Prostate gland (tissue), 2 donors: ENCODE measurements at places on chromosomes 6 and 20. TPM values are rescaled to one million over a fixed set of nuclear protein-coding genes. Genes with fewer than 3 reads are reported as not detected.
A peak's percentile ranks its signal among the peaks of the same experiment; 100 is the strongest.

DNA sequence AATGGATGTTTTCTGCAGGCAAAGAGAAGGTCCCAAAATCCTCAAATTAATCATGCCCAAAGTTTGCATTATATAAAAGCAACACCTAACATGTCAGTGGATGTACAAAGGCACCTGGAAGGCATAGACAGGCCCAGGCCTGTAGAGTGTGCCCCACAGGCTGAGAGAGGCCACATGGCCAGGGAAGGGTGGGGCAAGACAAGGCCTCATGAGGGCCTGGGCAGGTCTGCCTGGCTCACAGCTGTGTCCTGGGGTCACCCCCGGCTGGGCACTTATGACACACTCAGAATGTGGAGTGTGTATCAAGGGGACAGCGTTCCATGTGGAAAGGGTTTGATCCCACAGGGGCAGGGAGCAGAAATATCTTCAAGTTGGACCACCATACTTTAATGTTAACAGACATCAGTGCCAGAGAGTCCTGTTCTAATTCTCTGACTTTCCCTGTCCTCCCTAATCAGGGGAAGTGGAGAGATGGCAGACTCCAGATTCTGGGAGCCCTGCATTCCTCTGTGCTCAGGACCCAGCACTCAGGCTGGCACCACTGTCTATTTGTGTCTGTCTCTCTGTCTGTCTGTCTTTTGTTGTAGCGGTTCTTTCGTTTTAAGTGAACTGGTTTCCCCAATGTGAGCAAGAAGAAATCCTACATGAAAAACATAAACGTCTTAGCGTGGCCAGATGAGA, 178.3 kb upstream of the FOXA2 start:
- H3K36me3 ChIP-seq: no peaks in the 10 kb centered on the region
- no peak overlapping the region for H3K27ac ChIP-seq

The CALHM4 gene
- total RNA-seq: not detected

The CAPN11 gene
- total RNA-seq: 5.9 TPM

The TRIM31 gene
- total RNA-seq: 0.32 TPM

The TGM2 gene
- total RNA-seq: 157 TPM

The KCNB1 gene
- 16.1 TPM for total RNA-seq

- no peaks in the 10 kb centered on the region for H3K36me3 ChIP-seq
- H3K4me3 ChIP-seq: no peak overlapping the region
- no peaks in the 10 kb centered on the region for H3K4me1 ChIP-seq
- H3K27ac ChIP-seq: no peak overlapping the region
- no peak for DNase-seq
Observed at GRCh38 chr20:3378138-3378537, 29.3 kb downstream of the DNAAF9 start.

DNA sequence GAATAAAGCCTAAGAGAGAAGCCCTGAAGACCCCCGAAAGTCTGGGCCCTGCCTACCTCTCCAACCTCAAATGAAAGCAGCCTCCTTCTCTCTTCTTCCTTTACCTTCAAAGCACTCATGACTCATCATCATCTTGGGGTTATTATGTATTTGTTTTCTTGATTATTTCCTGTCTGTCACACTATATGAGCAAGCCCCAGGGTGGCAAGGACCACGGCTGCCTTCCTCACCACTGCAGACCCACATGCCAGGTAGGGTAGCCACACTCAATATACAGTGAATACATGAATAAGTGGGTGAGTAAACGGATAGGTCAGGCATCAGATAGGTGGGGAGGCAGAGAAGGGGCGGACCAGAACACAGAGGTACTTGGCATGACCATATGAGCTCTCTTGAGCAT, 8.8 kb downstream of the WFDC3 start:
- no peaks in the 10 kb centered on the region for H3K27me3 ChIP-seq
- H3K36me3 ChIP-seq: no peaks in the 10 kb centered on the region
- H3K27ac ChIP-seq: peak overlapping the region; percentile 7
- H3K4me1 ChIP-seq: no peaks in the 10 kb centered on the region

DNA sequence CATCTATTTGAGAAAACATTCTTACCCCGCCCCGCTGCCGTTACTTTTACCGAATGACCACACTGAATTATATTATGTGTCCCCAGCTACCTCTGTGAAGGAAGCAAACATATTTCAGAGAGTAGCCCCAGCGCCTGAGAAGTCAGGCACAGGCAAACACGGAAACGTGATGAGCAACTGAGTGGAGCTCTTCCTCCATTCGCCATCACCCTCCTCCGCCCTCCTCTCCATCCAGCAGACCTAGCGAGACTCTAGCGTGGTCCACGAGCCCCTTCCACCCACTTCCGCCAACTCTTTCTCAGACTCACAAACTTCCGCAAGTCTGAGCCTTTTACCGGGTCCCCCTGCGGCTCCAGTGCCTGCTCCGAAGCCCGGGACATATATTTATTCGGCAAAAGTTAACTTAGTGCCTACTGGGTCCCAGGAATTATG, 582 bp downstream of the SNRPB start:
- no peaks in the 10 kb centered on the region for H3K27me3 ChIP-seq
- peak overlapping the region; percentile 88 for H3K27ac ChIP-seq
- peaks cover 7% of the 10 kb centered on the region for H3K36me3 ChIP-seq
- DNase-seq: peak; percentile 35
- peaks cover 9% of the 10 kb centered on the region for H3K4me1 ChIP-seq

- H3K4me1 ChIP-seq: no peaks in the 10 kb centered on the region
- H3K27me3 ChIP-seq: no peaks in the 10 kb centered on the region
- DNase-seq: no peak
Observed at GRCh38 chr6:106279179-106279578, 46.4 kb downstream of the ATG5 start.

The OPRL1 gene
- 2.9 TPM for total RNA-seq

- no peaks in the 10 kb centered on the region for H3K27me3 ChIP-seq
- H3K36me3 ChIP-seq: no peaks in the 10 kb centered on the region
- no peak overlapping the region for H3K27ac ChIP-seq
- DNase-seq: no peak
Observed at GRCh38 chr6:36908747-36909146, 23.0 kb downstream of the C6orf89 start.

The PGC gene
- total RNA-seq: 391 TPM

DNA sequence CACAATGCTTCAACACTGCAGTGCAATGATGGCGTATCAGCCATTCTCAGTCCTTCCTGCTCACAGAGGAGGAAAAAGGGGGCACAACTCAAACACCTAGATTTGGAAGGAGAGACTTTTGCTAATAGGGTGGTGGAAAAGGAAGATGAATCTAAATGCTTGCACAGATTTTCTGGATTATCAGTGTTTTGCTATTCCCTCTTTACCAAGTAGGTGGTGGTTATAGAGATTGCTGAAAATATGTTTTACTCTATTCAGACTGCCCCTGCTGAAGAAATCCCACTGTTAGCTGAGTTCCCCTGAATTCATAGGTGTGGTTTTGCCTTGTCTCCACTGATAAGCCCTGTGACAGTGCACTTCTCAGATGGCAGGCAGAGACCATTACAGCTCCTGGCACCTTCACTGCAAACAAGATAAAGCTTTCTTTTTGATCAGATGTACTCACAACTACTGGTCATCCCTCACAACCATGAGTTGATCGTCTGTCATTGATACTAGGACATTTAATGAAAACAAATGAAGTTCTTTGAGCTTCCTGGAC, 311.4 kb downstream of the KIF16B start:
- H3K36me3 ChIP-seq: no peaks in the 10 kb centered on the region
- H3K4me1 ChIP-seq: no peaks in the 10 kb centered on the region
- H3K4me3 ChIP-seq: no peak overlapping the region
- no peak for DNase-seq
- H3K27ac ChIP-seq: no peak overlapping the region
- H3K27me3 ChIP-seq: no peaks in the 10 kb centered on the region

DNA sequence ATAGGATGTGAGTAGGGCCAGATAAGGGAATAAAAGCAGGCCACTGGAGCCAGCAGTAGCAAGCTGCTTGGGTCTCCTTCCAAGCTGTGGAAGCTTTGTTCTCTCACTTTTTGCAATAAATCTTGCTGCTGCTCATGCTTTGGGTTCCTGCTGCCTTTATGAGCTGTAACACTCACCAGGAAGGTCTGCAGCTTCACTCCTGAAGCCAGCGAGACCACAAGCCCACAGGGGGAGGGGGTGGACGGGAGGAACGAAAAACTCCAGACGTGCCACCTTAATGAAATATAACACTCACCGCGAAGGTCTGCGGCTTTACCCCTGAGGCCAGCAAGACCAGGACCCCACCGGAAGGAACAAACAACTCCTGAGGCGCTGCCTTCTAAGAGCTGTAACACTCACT, 1324.4 kb upstream of the EYS start:
- H3K36me3 ChIP-seq: no peaks in the 10 kb centered on the region
- DNase-seq: no peak
- H3K27ac ChIP-seq: no peak overlapping the region
- no peaks in the 10 kb centered on the region for H3K4me1 ChIP-seq
- no peaks in the 10 kb centered on the region for H3K27me3 ChIP-seq
- no peak overlapping the region for H3K4me3 ChIP-seq

GRCh38 chr20:39813190-39813829, 851.2 kb downstream of the DHX35 start:
- no peaks in the 10 kb centered on the region for H3K4me1 ChIP-seq
- H3K4me3 ChIP-seq: no peak overlapping the region
- DNase-seq: no peak

- no peak for DNase-seq
- H3K36me3 ChIP-seq: no peaks in the 10 kb centered on the region
- H3K27ac ChIP-seq: peak overlapping the region; percentile 85
- H3K4me1 ChIP-seq: peaks cover 6% of the 10 kb centered on the region
Observed at GRCh38 chr6:7261852-7262461, 51.0 kb downstream of the SSR1 start.

- no peak overlapping the region for H3K4me3 ChIP-seq
- no peak for DNase-seq
- no peak overlapping the region for H3K27ac ChIP-seq
- H3K4me1 ChIP-seq: no peaks in the 10 kb centered on the region
Observed at GRCh38 chr6:25035512-25036435, 100.0 kb upstream of the RIPOR2 start.

- DNase-seq: no peak
- peak overlapping the region; percentile 49 for H3K4me3 ChIP-seq
- peak overlapping the region; percentile 80 for H3K27ac ChIP-seq
- peaks cover 6% of the 10 kb centered on the region for H3K36me3 ChIP-seq
- no peaks in the 10 kb centered on the region for H3K27me3 ChIP-seq
- H3K4me1 ChIP-seq: peaks cover 4% of the 10 kb centered on the region
Observed at GRCh38 chr6:33571637-33572316, 8.3 kb downstream of the BAK1 start.

DNA sequence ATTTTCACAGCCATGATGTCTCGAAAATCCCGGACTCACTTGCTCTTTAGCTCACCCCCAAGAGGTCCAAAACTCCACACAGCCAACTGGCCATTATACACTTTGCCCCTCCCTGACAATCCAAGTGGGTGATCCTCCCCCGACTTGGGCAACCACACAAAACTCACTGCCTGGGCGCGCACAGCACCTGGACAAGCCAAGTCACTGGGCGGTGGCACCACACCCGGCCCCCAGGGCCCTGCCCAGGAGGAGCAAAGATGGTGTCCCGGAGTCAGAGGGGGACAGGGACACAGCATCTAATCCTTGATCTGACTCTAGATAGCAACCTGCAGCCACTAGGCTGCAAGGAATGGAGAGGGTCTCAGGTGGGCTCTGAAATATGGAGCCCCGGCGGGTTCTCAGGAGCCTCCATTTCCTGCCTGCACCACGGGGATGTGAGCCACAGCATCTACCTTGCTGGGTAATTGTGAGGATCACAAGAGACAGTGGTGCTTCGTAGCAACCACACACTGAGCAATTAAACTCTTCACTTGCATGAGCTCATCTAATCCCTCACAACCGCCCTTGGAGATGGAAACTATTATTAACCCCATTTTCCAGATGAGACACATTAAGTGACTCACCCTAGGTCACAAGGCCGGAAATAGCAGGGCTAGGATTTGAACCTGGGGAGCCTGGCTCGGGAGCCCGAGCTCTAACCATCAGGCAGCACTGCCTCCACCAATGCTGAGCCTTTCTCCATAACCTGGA, 66.6 kb downstream of the BMP7 start:
- H3K36me3 ChIP-seq: no peaks in the 10 kb centered on the region
- H3K27me3 ChIP-seq: no peaks in the 10 kb centered on the region
- H3K27ac ChIP-seq: no peak overlapping the region
- DNase-seq: no peak

The SRXN1 gene
- 41.4 TPM for total RNA-seq

GRCh38 chr20:41632896-41633295, 14.7 kb upstream of the CHD6 start:
- H3K27ac ChIP-seq: no peak overlapping the region
- H3K36me3 ChIP-seq: no peaks in the 10 kb centered on the region
- DNase-seq: no peak
- H3K4me1 ChIP-seq: no peaks in the 10 kb centered on the region
- no peaks in the 10 kb centered on the region for H3K27me3 ChIP-seq

DNA sequence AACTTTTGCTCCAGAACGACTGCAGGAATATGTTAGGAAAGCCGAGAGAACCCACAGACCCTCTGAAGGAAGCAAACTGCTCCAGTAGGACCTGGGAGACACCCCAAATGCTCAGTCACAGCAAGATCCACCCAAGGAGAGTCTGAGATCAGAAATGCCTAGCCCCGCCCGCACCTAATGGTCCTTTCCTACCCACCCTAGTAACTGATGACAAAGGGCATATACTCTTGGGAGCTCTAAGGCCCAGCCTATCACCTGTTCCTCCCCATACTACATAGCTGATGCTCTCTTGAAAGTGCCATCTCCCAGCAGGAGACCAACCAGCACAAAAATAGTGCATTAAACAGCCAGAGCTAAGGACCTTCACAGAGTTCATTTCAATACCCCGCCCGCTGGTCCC, 67.6 kb downstream of the CD2AP start:
- no peaks in the 10 kb centered on the region for H3K36me3 ChIP-seq
- no peak overlapping the region for H3K4me3 ChIP-seq
- no peak overlapping the region for H3K27ac ChIP-seq

The RIN2 gene
- total RNA-seq: 77.9 TPM

DNA sequence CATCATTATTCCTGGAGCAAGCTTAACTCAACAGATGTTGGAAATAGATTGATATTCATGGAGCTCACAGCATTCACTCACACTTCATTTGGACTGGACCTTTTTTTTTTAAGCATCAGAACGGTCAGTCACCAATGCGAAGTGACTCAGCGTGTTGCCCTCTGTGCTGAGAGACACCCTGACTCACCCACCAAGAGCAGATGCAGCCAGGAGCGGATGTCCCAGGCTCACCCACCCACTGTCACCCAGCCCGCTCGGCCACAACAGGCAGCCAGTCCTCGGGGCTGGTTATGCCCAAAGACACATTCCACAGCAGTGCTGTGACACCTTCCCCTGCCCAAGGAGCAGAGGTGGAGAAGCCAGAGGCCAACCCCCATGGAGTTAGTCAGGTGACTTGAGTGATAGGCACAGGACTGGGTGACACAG, 15.7 kb downstream of the RNASET2 start:
- H3K27ac ChIP-seq: no peak overlapping the region
- no peaks in the 10 kb centered on the region for H3K27me3 ChIP-seq

DNA sequence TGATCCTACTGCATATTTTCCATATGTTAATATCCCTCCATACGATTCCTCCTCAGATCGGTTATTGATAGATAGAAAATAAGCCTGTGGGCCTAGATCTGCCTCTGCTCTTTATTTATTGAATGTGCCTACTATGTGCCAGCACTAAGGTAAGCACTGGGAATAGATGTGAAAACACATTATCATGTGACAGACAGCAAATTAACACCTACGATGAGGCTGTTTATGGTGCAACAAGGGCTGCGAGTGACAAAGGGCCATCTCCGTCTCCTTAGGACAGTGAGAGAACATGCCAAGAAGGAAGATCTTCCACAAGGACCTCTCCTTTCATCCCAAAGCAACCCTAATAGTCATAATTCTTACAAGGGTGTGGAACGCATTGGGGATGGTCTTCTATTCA, 90.5 kb downstream of the MYB start:
- no peak for DNase-seq
- H3K4me3 ChIP-seq: no peak overlapping the region
- H3K27me3 ChIP-seq: no peaks in the 10 kb centered on the region
- no peaks in the 10 kb centered on the region for H3K36me3 ChIP-seq
